ENCODE measurements at places on chromosomes 16 and 17.

DNA sequence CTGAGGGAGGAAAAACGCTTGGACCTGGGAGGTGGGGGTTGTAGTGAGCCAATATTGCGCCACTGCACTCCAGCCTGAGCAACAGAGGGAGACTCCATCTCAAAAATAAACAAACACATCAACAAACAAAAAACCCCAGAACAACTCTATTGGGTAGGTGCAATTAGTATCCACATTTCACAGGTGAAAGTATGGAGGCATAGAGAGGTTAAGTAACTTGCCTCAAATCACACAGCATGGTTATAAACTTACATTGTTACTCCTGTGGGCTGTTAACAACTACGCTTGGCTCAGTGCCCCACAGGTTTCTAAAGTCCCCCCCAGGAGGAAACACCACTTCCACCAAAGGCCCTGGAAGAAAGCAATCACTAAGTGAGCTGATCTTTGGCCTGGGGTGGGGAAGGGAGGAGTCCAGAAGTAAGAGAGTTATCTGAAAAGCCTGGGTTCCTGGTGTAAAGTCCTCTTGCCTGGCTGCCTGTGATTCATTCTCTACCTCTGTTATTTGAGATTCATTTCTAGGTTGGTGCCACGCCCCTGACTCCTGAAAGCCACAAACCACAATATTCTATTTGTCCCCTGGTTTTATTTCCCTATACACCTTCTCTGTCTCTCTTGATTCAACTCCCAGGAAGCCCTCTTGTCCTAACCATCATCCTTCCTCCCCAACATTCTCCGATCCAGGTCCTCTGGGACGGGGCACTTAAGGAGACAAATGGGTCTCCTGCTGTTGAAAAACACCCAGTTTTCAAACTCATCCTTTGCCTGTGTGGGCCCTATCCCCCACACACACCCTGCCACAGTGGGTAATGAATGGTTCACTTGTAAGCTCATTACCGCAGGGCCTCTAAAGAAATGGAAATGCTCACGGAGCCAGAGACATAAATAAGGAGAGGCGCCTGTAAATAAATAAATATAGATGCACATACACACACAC, 195.4 kb downstream of the XYLT1 start:
- no peak for DNase-seq

DNA sequence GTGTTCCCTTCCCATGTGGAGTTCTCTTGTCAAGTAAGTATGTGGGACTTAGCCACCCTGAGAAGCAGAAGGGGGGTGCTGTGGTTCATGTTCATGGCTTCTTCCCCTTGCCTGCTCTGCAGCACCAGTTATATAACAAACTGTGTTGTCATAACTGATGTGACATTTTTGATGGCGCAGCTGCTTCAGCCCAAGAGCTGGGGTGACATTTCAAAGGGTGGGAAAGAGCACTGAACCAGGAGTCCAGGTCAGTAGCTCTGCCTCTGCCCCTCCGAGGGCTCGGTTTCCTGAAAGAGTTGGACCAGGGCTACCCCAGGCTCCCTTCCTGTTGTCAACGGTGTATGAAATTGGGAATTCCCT, 7.4 kb downstream of the GNAO1 start:
- no peak for DNase-seq

GRCh38 chr17:72613396-72613795, 479.1 kb downstream of the SLC39A11 start:
- no peak for DNase-seq

- DNase-seq: peak; percentile 77
Observed at GRCh38 chr16:69311533-69312387, 610 bp downstream of the VPS4A start.

- DNase-seq: no peak
Observed at GRCh38 chr17:39676198-39676819, 8.1 kb downstream of the PNMT start.

- no peak for DNase-seq
Observed at GRCh38 chr17:37476431-37477120, 13.1 kb upstream of the DUSP14 start.

- DNase-seq: no peak
Observed at GRCh38 chr17:9071016-9071415, 49.7 kb downstream of the NTN1 start.

DNA sequence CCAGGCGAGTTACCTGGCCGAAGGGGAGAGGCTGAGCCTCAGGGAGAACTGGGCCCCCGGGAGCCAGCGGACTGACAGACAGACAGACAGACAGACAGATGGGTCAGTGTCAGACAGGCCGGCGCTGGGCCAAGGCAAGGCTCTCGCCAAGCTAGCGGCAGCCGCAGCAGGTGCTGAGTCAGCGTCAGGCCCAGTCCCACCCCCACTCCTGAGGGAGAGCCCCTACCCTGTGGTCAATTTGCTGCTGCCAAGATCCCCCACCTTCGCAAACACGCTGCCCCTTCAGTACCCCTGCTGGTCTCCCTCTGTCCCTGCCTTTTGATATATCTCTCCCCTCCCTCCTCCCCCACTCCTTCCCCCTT, 1.5 kb downstream of the FGF11 start:
- no peak for DNase-seq

DNA sequence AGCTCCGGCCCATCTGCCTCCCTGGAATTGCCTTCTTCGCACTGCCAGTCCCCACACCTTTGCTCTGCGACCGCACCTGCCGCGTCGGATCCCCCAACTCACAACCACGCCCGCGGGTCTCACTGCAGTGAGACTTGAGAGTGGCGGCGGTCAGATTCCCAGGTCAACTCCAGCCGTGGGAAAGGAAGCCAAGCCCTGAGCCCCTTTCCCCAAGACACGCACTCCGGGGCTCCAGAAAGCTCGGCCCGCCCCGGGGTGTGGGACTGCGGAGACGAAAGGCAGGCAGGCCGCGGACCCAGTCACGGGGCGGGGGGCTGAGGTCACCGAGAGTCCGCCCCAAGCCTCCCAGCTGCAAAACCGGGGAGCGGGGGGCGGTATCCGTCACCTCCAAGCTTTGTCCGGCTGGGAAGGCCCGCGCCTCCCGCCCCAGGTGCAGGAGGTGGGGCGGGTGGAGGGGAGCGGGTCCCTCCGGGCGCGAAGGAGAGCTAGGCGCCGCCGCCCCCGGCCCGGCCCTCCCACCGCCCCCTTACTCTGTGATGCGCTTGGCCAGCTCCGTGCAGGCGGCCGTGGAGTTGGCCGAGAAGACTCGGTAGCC, 615 bp downstream of the PRPSAP1 start:
- DNase-seq: no peak

GRCh38 chr17:65855245-65855644, 293.8 kb upstream of the AXIN2 start:
- DNase-seq: no peak

DNA sequence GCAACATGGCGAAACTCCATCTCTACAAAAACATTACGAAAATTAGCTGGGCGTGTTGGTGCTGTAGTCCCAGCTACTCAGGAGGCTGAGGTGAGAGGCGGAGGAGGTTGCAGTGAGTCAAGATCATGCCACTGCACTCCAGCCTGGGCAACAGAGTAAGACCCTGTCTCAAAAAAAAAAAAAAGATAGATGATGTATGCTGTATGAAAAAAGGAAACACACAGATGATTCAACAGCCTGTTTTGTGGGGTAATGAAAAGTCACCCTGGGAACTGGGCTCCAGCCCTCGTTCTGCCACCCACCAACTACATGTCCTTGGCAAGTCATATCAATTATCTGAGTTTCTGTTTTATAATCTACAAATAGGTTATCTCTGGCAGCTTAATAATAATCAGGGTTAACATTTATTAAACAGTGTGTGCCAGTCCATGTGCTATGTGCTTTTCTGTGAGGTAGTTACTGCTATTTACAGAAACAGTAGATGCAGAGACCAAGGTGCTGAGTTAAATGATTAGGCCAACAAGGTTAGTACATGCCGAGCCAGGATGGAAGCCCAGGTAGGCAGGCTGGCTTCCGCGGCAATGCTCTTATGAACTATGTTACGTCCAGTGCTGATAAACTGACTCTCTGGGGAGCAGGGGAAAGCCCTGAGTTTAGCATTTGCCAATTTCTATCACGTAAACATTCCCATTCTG, 1.1 kb downstream of the G6PC1 start:
- no peak for DNase-seq

GRCh38 chr16:72836181-72836580, 211.7 kb downstream of the ZFHX3 start:
- DNase-seq: no peak

DNA sequence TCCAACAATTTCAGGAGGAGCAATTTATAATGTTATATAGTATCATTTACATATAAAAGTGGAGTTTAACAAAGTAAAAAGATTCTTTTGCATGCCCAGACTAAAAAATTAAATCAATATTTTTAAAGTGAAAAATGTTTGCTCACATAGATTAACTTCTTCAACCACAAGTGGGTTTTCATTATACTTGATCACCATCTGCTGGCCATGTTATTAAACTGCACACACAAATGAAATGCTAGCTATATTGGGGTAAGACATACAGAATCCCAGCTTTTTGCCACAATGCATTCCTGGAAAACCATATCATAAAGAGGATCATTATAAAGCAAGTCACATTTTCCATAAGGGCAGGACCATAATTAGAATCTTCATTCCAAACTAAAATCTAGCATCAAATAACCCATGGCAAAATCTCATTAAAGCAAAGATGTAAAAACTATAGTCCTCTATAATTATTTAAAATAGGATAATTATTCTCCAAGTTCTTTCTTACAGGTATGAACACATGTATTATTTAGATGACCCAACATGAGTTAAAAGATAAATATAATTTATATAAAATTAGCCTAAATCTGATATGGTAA, 26.3 kb downstream of the CEP112 start:
- DNase-seq: no peak

GRCh38 chr16:53168744-53169143, 114.0 kb downstream of the CHD9 start:
- no peak for DNase-seq

- no peak for DNase-seq
Observed at GRCh38 chr17:73492821-73493814, 151.1 kb downstream of the SDK2 start.

DNA sequence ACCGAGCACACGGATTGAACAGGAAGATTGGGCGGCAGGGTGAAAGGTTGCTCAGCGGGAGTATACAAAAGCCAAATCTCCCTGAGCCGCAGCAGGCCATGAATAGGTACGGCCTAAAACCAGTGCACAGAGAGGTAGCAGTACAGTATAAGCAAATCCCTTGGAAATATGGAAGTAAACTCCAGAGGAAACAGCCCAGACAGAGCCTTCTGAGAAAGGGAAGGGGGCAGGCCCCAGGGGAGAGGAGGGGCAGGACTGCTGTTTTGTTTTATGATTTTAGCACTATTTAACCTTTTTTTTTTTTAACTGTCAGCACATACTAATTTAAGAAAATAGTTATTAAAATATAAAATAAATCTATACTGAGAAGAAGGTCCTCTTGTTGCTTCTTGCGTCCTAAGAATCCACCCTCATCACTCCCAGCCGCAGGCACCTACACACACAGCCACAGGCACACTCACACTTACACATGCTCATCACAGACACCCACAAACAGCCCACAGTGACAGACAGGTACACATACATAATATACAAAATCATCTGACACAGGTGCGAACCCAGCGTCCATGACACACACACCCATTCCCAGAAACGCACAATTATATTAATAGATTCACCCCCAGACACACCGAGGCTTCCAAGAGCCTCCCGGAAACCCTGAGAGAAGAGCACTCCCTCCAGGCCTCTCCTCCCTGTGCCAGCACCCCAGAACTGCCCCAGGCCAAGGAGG, 12.8 kb downstream of the PLXDC1 start:
- no peak for DNase-seq

GRCh38 chr17:17694169-17695081, 13.2 kb downstream of the RAI1 start:
- DNase-seq: peak; percentile 88

- no peak for DNase-seq
Observed at GRCh38 chr17:68458260-68459036, 1.2 kb upstream of the WIPI1 start.

- DNase-seq: no peak
Observed at GRCh38 chr16:64184156-64184555, 937.7 kb downstream of the CDH11 start.

- no peak for DNase-seq
Observed at GRCh38 chr16:71855937-71856662, 10.3 kb downstream of the ATXN1L start.

DNA sequence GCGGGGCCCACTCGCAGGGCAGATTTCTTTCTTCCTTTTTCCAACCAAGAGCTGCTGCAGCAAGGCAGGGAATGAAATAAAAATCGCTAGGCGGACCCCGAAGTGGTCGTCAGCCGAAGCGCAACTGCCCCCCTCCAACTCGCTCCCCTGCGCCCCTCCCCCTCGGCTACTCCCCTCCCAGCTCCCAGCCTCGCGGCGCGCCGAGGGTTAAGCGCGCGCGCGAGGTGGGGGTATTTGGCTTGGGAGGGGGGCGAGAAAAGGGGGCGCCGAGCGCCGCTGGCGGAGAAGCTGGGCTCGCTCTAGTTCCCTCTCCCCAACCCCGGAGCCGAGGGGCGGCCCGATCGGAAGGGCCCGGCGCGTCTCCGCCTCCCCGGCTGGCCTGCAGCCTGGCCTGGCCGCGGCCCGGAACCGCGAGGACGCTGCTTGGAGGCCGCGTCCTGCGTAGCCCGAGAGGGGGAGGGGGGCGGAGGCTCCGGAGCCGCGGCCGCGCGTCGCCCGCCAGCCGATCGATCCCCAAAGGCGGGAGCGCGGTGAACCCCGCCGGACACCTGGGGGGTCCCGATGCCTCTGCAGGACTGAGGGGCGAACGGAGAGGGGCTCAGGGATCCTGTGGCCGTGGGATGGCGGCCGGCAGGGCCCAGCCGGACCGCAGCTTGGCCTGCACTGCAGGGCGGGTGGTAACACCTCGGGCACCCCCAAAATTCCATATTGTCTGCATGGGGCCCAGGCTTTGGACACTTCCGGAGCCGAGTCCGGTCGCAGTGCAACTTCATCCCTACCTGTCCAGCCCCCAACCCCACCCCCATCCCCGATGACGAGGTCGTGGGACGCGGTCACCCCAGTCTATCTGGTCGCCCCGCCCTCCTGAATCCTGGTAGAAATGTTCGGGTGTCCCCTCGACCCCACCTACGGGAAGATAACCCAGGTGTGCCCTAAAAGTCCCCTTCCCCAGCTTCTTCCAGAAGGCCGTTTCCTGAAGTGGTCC, 4.9 kb upstream of the CBX4 start:
- DNase-seq: peak; percentile 83

DNA sequence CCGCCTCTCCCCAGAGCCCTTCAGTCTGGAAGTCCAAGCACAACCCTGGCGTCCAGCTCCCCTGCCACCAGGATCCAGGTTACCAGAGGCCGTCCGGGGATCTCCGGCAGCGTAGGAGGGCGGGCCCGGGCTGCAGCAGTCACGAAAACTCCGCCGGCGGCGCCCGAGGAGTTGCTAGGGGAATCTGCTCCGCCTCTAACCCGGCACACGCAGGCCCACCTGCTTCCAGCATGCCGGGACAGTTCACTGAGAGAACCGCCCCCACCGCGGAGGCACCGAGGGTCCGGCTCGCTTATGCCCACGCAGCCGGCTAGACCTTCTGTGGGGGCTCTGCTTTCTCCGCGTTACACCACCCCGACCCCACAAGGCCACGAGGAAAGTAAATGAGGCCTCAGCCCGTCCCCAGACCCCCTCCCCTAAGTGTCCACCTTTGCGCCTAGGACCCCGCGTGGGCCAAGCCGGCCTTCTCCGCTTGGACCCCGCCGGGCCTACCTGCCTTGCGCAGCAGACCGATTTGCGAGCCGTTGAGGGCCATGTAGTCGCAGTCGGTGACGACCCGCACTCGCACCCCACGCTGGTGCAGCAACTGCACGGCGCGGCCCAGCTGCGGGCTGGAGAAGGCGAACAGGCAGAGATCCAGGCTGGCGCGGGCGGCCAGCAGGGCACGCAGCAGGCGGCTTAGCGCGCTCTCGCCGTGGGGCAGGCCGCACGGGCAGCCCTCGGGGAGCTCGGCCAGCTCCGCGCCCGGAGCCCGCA, 587 bp downstream of the PLD6 start:
- DNase-seq: peak; percentile 74

GRCh38 chr16:48829336-48830310, 219.6 kb upstream of the N4BP1 start:
- DNase-seq: no peak

Measured in left forelimb (tissue), 1 donor.